Stimulated activated CD8-positive, alpha-beta memory T cell treated with anti-CD3 and anti-CD28 coated beads, Interleukin-2, amount 100 ng/mL, for 1 hour (primary cell): ENCODE measurements at places on chromosomes 13 and 19.
A peak's percentile ranks its signal among the peaks of the same experiment; 100 is the strongest.

- no peak for DNase-seq
These were observed 81.2 kb upstream of the STK24 start for GRCh38 chr13:98658131-98658530.

- DNase-seq: no peak
These were observed 73.8 kb upstream of the FAM216B start for GRCh38 chr13:42707586-42707985.

GRCh38 chr13:44764302-44764692, 188.2 kb upstream of the TSC22D1 start:
- no peak for DNase-seq

- no peak for DNase-seq
These were observed 18.0 kb downstream of the KLK4 start for GRCh38 chr19:50893047-50893736.

DNA sequence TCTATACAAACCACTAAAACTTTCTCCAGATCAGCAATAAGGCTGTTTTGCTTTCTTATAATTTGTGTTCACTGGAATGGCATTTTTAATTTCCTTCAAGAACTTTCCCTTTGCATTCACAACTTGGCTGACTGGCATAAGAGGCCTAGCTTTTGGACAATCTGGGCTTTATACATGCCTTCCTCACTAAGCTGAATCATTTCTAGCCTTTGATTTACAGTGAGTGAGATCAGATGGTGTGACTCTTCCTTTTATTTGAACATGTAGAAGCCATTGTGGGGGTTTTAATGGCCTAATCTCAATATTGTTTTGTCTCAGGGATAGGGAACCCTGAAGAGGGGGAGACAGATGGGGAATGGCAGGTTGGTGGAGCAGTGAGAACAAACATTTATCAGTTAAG, 82.7 kb downstream of the FOXO1 start:
- no peak for DNase-seq

DNA sequence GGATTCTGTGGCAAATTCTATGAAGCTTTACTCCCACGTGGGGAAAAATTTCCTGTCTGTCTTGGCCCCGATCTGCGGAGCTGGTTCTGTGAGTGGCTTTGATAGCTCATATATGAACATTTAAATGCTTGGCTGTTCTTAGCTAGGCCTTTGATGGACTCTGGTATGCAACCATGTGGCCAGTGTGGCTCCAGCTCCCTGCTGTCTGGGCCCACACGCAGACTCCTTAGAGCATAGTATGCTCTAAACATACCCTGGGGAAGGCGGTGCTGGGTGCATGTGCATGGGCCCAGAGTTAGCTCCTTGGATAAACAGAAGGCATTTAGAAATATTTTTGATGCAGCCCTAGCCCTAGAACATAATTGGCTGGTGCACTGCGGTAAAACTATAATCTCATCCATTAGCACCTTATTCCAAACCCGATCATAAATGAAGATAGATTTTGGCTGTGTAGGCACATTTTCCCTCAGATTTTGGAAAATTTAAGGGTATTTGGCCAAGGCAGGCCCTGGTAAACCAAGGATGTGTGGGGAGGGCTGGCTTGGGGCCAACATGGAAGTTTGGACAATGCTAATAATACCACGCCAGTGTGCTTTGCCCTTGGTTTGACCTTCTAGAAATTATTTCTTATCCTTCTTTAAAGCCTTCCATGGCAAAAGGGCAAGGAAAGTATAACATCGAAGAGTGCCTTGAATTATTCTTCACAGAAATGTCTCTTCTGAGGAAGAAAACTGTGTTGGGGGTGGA, 153.5 kb downstream of the LMO7 start:
- no peak for DNase-seq

GRCh38 chr19:50702871-50703829, 16.5 kb downstream of the SHANK1 start:
- DNase-seq: no peak

- no peak for DNase-seq
These were observed 9.7 kb downstream of the DPY19L3 start for GRCh38 chr19:32415246-32415645.

DNA sequence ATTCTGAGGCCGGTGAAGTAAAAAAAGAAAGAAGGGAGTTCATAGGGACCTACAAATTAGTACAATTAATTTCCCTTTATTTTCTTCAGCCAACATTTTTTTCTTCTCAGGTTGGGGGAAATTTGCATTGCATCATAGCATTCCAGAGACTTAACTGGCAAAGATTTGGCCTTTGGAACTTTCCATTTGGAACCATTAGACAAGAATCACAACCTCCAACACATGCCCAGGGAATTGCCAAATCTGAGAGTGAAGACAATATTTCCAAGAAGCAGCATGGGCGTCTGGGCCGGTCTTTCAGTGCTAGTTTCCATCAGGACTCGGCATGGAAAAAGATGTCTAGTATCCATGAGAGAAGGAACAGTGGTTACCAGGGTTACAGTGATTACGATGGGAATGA, 6.4 kb upstream of the ERCC5 start:
- DNase-seq: no peak

- DNase-seq: no peak
These were observed 31.9 kb downstream of the CHST8 start for GRCh38 chr19:33653684-33654083.

DNA sequence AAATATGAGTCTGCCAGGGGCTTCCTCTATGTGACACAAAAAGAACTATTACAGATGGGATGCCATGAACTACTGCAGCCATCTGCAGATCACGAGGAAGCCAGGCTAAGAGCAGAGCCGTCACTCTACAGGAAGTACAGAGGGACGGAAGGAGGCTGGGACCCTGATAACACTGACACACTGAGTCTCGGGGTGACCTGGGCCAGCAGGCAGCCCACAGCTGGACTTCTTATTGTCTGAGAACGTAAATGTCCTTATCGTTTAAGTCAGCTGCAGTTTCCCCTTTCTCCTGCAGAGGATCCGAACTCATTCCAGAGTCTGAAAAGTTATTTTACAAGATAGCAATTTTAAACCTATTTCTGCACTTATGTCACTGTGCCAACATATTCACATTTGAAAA, 20.7 kb downstream of the PARP4 start:
- no peak for DNase-seq

DNA sequence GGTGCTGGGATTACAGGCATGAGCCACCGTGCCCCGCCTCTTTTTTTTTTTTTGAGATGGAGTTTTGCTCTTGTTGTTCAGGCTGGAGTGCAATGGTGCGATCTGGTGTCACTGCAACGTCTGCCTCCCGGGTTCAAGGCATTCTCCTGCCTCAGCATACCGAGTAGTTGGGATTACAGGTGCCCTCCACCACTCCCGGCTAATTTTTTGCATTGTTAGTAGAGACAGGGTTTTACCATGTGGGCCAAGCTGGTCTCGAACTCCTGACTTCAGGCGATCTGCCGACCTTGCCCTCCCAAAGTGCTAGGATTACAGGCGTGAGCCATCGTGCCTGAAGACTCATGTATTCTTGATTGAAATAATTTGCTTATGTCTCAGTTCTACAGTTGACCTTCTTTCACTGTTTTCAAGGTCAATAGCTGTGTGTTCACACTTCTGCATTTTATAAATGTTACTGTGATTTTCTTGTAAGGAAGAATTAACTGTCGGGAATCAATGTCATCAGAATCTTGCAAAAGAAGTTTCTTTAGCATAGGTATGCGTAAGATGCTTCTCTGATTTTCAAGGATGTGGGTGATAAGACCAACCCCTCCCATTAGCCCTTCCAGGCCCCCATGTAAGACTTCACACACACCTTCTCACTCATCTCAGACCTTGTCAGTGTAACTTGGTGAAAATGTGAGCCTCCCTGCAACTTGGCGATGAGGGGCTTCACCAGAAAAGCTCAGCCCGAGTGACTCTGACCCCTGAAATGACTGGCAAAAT, 12.7 kb upstream of the ZNF701 start:
- no peak for DNase-seq

DNA sequence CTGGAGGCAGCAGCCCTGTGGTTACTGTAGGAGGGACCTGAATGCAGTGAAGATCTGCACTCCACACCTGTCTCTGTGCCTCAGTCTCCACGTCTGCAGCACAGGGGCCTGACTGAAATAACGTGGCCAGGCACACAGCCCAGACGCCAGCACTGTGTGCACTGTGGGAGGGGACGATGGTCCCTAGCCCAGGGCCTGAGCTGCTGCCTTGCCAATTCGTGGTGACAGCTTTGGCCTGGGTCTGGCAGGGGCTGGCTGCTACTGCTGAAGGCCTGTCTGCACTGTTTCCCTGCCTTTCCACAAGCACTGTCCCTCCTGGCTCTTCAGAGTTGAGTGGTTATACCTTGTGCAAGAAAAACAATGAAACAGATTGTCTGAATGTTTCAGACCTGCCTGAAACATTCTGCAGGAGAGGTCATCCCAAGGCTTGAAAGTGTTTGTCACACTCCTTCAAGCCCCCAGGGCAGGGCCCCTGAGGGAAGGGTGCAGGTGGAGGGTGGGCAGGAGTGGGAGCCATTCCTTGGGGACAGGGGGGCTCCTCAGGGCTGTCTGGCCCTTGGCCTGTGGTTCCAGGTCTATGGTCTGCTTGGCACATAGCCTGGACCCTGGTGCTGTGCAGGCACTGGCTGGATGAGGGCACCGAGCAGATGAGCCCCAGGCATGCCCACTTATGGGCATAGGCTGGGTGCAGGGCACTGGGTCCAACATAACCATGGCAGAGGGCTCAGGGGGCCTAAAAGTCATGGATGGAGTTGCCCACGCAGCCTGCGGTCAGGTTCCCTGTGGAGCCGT, 38.7 kb upstream of the LDLR start:
- no peak for DNase-seq

GRCh38 chr19:41303954-41304353, 6.0 kb upstream of the CCDC97 start:
- no peak for DNase-seq

GRCh38 chr13:112740502-112741131, 50.8 kb downstream of the ATP11A start:
- DNase-seq: no peak

DNA sequence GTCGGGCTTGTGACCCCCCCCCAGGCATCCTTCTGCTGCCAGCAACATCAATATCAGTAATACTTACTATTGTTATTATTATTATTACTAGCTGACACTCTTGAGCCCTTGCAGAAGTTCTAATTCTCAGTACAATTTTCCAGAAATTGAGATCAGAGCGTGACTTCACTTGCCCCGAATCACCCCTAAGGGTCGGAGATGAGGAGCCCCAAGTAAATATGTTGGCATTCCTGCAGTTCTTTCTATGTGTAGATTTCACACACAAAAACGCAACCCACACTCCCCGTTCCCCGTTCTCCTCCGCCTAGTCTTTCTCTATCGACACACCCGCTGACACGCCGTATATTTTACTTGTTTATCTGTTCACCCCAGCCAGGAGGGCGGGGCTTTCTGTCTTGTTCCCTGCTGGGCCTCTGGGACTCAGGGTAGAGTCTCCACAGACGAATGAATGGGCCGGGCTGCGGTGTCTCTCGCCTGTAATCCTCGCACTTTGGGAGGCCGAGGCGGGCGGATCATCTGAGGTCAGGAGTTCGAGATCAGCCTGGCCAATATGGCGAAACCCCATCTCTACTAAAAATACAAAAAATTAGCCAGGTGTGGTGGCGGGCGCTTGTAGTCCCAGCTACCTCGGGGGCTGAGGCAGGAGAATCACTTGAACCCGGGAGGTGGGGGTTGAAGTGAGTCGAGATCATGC, 14.7 kb downstream of the TLE5 start:
- DNase-seq: no peak

GRCh38 chr13:106568299-106569003, 514 bp upstream of the ARGLU1 start:
- DNase-seq: no peak

DNA sequence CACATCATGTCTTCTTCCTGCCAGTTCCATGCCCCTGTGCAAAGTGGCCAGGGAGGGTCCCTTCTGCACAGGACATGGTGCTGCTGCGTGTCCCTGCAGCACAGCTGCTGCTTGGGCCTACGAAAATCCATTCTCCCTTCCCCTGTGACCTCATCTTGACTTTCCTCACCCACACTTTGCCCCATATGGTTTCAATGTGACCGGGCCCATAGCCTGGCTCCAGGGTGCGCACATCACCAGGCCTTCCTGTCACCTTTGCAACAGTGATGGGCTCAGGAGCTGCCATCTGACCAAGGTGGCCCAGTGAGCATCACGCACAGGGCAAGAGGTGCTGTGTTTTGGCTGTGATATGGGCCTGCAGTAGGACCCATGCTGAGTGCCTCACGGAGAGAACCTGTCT, 10.8 kb downstream of the PPP1R12C start:
- DNase-seq: no peak

GRCh38 chr13:75766636-75767035, 130.5 kb downstream of the LMO7 start:
- no peak for DNase-seq

DNA sequence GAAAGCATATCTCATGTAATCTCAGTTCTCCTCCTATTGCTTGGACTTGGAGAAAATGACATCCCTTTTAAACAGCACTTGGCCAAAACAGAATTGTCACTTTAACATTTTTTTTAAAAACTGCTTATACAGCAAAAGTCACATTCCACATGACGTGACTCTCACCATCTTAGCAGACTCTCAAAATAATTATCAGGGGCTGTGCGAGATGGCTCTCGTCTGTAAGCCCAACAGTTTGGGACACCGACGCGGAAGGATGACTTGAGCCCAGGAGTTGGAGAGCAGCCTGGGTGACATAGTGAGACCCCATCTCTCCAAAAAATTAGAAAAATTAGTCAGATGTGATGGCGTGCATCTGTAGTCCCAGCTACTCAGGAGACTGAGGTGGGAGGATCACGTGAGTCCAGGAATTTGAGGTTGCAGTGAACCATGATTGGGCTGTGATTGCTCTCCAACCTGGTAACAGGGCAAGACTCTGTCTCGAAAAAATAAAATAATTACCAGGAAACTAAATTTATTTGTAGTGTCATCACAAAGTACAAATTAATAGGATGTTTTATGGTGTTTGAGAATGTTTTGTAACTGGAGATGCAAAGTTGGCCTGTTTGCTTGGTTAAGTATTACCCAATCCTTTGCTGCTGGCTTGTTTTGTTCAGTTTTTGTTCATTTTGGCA, 8.8 kb downstream of the SAFB start:
- DNase-seq: no peak

- DNase-seq: no peak
These were observed 23.5 kb downstream of the COL5A3 start for GRCh38 chr19:9986787-9987281.

- DNase-seq: no peak
These were observed 32.5 kb upstream of the IRS2 start for GRCh38 chr13:109818886-109819285.

- DNase-seq: no peak
These were observed 173.2 kb downstream of the DCLK1 start for GRCh38 chr13:35957996-35958395.

DNA sequence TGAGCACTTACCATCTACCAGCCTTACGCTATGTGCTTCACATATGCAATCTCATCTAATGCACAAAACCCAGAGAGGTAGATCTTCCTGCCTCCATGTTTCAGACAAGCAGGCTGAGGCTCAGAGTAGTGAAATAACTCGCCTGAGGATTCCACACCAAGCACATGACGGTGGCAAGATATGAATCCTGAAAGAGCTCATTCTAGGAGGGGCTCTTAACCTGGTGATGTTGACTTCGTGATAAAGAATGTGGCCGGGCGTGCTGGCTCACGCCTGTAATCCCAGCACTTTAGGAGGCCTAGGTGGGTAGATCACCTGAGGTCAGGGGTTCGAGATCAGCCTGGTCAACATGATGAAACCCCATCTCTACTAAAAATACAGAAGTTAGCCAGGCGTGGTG, 5.0 kb downstream of the NOVA2 start:
- no peak for DNase-seq

- no peak for DNase-seq
These were observed 73.3 kb downstream of the SLC7A1 start for GRCh38 chr13:29522044-29522685.

- no peak for DNase-seq
These were observed 2.2 kb upstream of the TNFSF9 start for GRCh38 chr19:6528544-6529121.

- DNase-seq: peak; percentile 46
These were observed 21.1 kb downstream of the PRR36 start for GRCh38 chr19:7852851-7853769.
